Stimulated activated CD8-positive, alpha-beta memory T cell treated with anti-CD3 and anti-CD28 coated beads, Interleukin-15, amount 100 ng/mL, for 4 hours (primary cell): ENCODE measurements at places on chromosomes 1 and 21.

- no peak for DNase-seq
These were observed 25.8 kb downstream of the HYI start for GRCh38 chr1:43427941-43428340.

GRCh38 chr1:2346691-2347408, 44.5 kb downstream of the MORN1 start:
- DNase-seq: no peak

GRCh38 chr1:21066356-21067012, 110.2 kb downstream of the EIF4G3 start:
- DNase-seq: no peak

GRCh38 chr1:32540605-32541004, 1.4 kb downstream of the ZBTB8A start:
- no peak for DNase-seq

DNA sequence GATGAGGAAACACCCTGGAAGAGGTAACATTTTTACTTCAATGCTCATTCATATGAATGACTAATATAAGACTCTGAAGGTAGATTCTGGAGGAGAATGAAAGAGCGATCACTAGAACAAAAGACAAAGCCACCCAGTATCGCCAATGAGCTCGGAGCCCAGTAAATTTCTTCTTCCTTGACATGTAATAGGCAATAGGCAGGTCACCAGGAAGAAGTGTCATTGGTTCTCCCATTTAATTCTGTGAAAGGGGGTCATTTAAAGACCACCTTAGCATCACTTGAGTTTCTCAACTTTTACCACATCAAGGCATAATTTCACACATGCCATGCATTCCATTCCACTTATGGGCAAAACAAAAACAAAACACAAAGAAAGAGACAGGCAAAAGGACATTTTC, 7.9 kb downstream of the TNFSF18 start:
- DNase-seq: no peak
